ENCODE measurements at places on chromosomes 12 and 14. TPM values are rescaled to one million over a fixed set of nuclear protein-coding genes. Genes with fewer than 3 reads are reported as not detected.

Gene PCNX1
- total RNA-seq = 30.2 TPM

Gene CTSG
- not detected for total RNA-seq

Gene CLEC12A
- total RNA-seq = 0.50 TPM

Gene PLXNC1
- total RNA-seq = 8.3 TPM

Gene SSPN
- 11.3 TPM for total RNA-seq

Gene GRIN2B
- total RNA-seq = 1.6 TPM

Gene EML1
- total RNA-seq = 73.8 TPM

Gene KRT79
- total RNA-seq = not detected

Gene SYNE3
- 0.65 TPM for total RNA-seq

GRCh38 chr12:53751336-53752191 lies at the start of gene CISTR:
TSS of gene CISTR (minus strand) at chr12:53751979.
- H3K4me3 ChIP-seq = no peak within 1 kb of the TSS
- peaks cover 21% of the 10 kb centered on the region for H3K4me1 ChIP-seq
- H3K27ac ChIP-seq = peak within 1 kb of the TSS; percentile 57

GRCh38 chr14:99548871-99549515 lies 55.0 kb downstream of the CCDC85C start:
- no peaks in the 10 kb centered on the region for H3K27me3 ChIP-seq
- H3K27ac ChIP-seq = no peak overlapping the region
- DNase-seq = no peak
- peaks cover 64% of the 10 kb centered on the region for H3K4me1 ChIP-seq

DNA sequence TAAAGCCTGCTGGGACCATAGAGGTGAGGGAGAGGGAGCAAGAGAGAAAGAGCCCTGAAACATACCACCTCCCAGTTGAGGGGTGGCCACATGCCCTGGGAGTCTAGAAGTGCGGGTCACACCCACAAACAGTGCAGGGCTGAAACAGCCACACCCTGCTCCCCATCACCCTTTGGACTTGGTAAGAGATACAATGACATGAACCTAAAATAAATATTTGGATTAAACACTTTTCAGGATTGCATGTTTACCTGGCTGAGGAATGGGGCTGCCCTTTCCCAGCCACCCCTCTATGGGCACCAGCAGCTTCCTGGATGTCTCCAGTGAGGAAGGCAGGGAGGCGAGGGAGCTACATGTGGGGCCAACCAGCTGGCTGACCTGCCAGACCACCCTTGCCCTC lies 39.0 kb upstream of the TC2N start:
- H3K4me1 ChIP-seq = no peaks in the 10 kb centered on the region
- no peak overlapping the region for H3K27ac ChIP-seq
- no peaks in the 10 kb centered on the region for H3K36me3 ChIP-seq
- DNase-seq = no peak
- peaks cover 11% of the 10 kb centered on the region for H3K27me3 ChIP-seq

DNA sequence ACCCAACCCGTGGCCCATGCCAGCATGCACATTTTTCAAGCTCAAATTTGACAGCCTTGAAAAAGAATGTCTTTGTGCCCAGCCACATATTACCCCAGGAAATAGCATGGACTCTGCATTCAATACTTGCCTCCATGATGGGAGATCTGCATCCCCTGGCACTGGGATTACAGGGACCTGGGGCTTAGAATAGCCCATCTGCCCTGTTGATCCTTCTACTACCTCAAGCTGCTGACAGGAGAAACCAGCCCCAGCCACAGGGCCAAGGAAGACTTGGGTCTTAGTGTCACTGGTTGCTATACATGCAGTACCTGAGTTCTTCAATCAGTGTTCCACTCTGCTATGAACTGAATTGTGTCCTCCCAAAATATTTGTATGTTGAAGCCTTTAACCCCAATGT lies 85.3 kb downstream of the LRRC74A start:
- no peak overlapping the region for H3K4me3 ChIP-seq
- no peaks in the 10 kb centered on the region for H3K36me3 ChIP-seq
- H3K27me3 ChIP-seq = no peaks in the 10 kb centered on the region
- no peak for DNase-seq
- peaks cover 32% of the 10 kb centered on the region for H3K4me1 ChIP-seq

- H3K27me3 ChIP-seq = peaks cover 70% of the 10 kb centered on the region
- DNase-seq = peak; percentile 82
- H3K4me1 ChIP-seq = peaks cover 3% of the 10 kb centered on the region
- H3K36me3 ChIP-seq = no peaks in the 10 kb centered on the region
Measured at GRCh38 chr14:80954687-80955299, 628 bp upstream of the TSHR start.

- H3K36me3 ChIP-seq = no peaks in the 10 kb centered on the region
- no peak overlapping the region for H3K27ac ChIP-seq
- no peak overlapping the region for H3K4me3 ChIP-seq
Measured at GRCh38 chr12:69658203-69658602, 40.9 kb downstream of the BEST3 start.

DNA sequence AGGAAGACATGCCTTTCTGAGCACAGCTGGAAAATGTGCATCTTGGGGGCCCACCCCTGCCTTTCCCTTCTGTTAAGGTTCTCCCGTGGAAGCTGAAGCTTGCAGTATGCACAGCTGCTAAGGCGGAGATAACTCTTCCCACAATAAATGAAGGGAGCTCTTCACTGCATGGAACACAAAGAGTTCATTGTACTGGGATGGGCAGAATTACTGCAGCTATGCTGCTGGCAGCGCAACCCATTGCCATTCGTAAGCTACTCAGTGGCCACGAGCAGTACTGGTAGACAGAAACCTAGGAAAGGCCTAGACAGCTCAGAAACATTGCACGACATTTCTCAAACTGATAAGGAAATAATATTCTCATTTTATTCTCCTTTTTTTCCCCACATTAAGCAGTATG lies 310.2 kb downstream of the MDGA2 start:
- H3K27me3 ChIP-seq = no peaks in the 10 kb centered on the region
- no peak overlapping the region for H3K27ac ChIP-seq
- no peak for DNase-seq
- no peaks in the 10 kb centered on the region for H3K4me1 ChIP-seq
- no peaks in the 10 kb centered on the region for H3K36me3 ChIP-seq

DNA sequence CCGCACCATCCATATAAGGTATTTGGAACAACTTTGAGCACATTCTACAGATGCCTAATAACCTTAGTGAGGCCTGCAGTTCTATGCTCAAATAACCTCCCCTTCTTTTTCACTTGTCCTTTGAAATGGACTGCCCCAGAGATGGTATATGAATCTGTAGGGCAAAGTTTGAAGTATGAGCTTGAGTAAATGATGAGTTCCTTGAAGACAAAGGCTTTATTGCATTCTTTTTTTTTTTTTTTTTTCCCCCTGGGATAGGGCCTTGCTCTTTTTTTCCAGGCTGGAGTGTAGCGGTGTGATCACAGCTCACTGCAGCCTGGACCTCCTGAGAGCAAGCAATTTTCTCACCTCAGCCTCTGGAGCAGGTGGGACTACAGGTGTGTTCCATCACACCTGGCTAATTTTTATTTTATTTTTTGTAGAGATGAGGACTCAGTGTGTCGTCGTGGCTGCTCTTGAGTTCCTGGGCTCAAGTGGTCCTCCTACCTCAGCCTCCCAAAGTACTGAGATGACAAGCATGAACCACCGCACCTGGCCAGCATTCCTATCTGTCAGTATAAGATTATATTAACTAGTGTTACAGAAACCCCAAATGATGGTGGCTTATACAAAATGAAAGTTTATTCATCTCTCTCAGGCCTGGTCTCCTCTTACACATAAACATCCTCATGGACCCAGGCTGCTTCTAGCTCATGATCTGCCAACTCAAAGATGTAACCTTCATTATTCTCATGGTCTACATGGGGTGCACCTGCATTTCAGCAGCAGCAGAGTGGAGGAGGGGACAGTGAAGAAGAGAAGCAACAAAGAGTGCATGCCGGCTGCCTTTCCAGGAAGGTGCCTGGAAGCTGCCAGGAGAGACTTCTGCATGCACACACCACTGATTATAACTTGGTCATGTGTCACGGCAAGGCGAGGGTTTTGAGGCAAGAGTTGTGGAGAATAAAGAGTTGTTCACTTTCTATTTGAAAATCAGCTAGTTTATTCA lies 101.4 kb downstream of the DUSP16 start:
- no peak overlapping the region for H3K27ac ChIP-seq
- peaks cover 21% of the 10 kb centered on the region for H3K36me3 ChIP-seq
- DNase-seq = no peak
- H3K4me1 ChIP-seq = no peaks in the 10 kb centered on the region

GRCh38 chr14:50667684-50667995 lies 466 bp downstream of the SAV1 start:
- no peak for DNase-seq
- H3K27ac ChIP-seq = no peak overlapping the region
- H3K27me3 ChIP-seq = no peaks in the 10 kb centered on the region
- H3K4me3 ChIP-seq = no peak overlapping the region
- peaks cover 15% of the 10 kb centered on the region for H3K36me3 ChIP-seq

- H3K27ac ChIP-seq = peak overlapping the region; percentile 99
- peaks cover 38% of the 10 kb centered on the region for H3K4me1 ChIP-seq
Measured at GRCh38 chr14:75283162-75283832, 4.7 kb downstream of the FOS start.

GRCh38 chr12:26135571-26135970 lies 10.7 kb upstream of the BHLHE41 start:
- no peak for DNase-seq
- peaks cover 5% of the 10 kb centered on the region for H3K4me1 ChIP-seq
- peaks cover 40% of the 10 kb centered on the region for H3K27me3 ChIP-seq
- H3K27ac ChIP-seq = no peak overlapping the region

DNA sequence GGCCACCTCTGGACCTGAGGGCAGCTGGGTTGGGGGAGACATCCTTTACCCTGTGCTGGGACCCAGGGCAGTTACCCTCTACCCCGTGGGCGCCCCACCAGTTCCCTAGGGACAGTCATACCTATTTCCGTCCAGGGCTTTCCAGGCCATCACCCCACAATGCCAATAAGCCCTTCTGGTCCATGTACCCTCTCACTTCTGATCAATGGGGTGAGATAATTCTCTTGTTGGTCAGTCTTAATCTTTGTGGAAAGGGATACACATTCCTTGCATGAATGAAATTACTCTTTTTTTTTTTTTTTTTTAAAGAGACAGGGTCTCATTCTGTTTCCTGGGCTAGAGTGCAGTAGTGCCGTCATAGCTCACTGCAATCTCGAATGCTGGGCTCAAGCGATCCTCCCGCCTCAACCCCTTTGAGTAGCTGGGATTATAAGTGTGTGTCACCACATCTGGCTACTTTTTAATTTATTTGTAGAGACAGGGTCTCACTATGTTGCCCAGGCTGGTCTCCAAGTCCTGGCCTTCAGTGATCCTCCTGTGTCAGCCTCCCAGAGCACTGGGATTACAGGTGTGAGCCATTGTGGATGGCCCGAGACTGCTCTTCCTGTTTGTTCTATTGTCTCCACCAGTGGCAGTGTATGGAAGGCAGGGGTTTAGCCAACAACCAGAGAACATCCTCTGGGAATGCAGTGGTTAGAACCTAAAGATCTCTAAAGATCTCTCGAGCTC lies 46.3 kb upstream of the STON2 start:
- no peak overlapping the region for H3K4me3 ChIP-seq
- H3K36me3 ChIP-seq = no peaks in the 10 kb centered on the region
- DNase-seq = no peak

- DNase-seq = no peak
- peaks cover 24% of the 10 kb centered on the region for H3K36me3 ChIP-seq
- H3K27me3 ChIP-seq = no peaks in the 10 kb centered on the region
- peaks cover 36% of the 10 kb centered on the region for H3K4me1 ChIP-seq
- H3K4me3 ChIP-seq = peak overlapping the region; percentile 96
Measured at GRCh38 chr14:73026243-73026844, 562 bp downstream of the ZFYVE1 start.

GRCh38 chr14:55707365-55707804 lies 127.4 kb downstream of the KTN1 start:
- H3K4me1 ChIP-seq = peaks cover 10% of the 10 kb centered on the region
- no peak for DNase-seq
- no peak overlapping the region for H3K27ac ChIP-seq
- H3K4me3 ChIP-seq = no peak overlapping the region
- H3K36me3 ChIP-seq = no peaks in the 10 kb centered on the region
- H3K27me3 ChIP-seq = no peaks in the 10 kb centered on the region

GRCh38 chr14:41446008-41446407 lies 160.7 kb upstream of the LRFN5 start:
- H3K4me1 ChIP-seq = peaks cover 7% of the 10 kb centered on the region
- H3K36me3 ChIP-seq = no peaks in the 10 kb centered on the region
- no peak overlapping the region for H3K27ac ChIP-seq
- H3K4me3 ChIP-seq = no peak overlapping the region

GRCh38 chr12:123997033-123997822 lies 24.2 kb downstream of the ZNF664 start:
- H3K27ac ChIP-seq = no peak overlapping the region
- H3K36me3 ChIP-seq = peaks cover 14% of the 10 kb centered on the region
- no peak overlapping the region for H3K4me3 ChIP-seq
- DNase-seq = no peak

DNA sequence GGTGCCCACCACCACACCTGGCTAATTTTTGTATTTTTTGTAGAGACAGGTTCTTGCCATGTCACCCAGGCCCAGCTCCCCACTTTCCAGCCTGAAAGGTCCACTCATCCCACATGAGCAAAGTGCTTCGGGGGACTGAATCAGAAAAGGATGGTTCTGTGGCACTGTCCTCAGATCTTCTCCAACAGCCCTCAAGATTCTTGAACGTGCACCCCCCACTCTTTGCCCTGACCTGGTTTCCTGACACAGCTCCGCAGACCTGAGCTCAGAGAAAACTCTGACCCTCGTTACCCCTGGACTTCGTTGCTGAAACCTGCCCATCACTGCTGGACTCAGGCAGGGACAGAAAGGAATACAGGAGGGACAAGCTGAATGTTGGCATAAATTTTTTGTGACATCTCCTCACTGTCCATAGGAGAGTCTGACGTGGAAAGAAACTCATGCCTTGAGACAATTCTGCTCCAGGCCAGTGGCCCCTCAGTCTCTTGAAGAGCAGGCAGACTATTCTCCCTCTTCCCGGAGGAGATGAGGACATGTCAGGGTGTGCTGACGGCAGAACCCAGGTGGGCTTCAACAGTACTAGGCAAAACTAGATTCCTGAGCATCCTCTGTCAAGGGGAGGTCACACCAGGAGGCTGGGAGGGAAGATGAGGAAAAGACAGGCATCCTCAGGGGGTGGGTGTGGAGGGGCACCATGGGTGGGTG lies 149.3 kb downstream of the DPF3 start:
- no peak overlapping the region for H3K4me3 ChIP-seq
- no peak overlapping the region for H3K27ac ChIP-seq
- peaks cover 4% of the 10 kb centered on the region for H3K36me3 ChIP-seq
- H3K27me3 ChIP-seq = peaks cover 21% of the 10 kb centered on the region

GRCh38 chr14:99212199-99212598 lies 59.8 kb downstream of the BCL11B start:
- peaks cover 3% of the 10 kb centered on the region for H3K36me3 ChIP-seq
- H3K4me1 ChIP-seq = peaks cover 28% of the 10 kb centered on the region
- no peak overlapping the region for H3K4me3 ChIP-seq
- no peaks in the 10 kb centered on the region for H3K27me3 ChIP-seq
- no peak overlapping the region for H3K27ac ChIP-seq
- no peak for DNase-seq

GRCh38 chr14:62743560-62743959 lies 301.7 kb downstream of the KCNH5 start:
- no peaks in the 10 kb centered on the region for H3K36me3 ChIP-seq
- DNase-seq = no peak
- H3K27me3 ChIP-seq = no peaks in the 10 kb centered on the region
- no peak overlapping the region for H3K4me3 ChIP-seq
- peaks cover 10% of the 10 kb centered on the region for H3K4me1 ChIP-seq

All from type B pancreatic cell (in vitro differentiated cells).